Thoracic aorta (tissue), 2 donors: ENCODE measurements at places on chromosomes 11 and 22.

DNA sequence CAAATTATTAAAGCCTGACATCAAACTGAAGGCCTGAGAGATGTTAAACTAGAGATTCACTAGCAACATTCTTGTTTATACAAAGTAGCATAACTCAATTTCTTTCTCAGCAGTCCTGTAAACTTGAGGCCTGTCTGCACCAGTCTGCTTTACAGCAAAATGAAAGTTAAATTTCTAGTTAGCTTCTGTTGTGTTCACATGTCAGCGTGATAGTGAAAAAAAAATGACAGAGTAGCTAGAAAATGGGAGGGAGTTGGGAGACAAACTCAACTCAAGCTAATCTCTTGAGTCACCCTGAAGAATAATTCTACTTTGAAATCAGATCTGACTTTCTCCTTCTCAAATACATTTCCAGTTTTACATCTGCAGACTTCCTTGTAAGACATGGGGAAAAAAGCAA is 6.5 kb downstream of the RBFOX2 start:
- DNase-seq: no peak

GRCh38 chr11:67303835-67304411 is 593 bp downstream of the SSH3 start:
- DNase-seq: no peak

- no peak for DNase-seq
Observed at GRCh38 chr11:74687237-74688023, 43.8 kb downstream of the CHRDL2 start.

DNA sequence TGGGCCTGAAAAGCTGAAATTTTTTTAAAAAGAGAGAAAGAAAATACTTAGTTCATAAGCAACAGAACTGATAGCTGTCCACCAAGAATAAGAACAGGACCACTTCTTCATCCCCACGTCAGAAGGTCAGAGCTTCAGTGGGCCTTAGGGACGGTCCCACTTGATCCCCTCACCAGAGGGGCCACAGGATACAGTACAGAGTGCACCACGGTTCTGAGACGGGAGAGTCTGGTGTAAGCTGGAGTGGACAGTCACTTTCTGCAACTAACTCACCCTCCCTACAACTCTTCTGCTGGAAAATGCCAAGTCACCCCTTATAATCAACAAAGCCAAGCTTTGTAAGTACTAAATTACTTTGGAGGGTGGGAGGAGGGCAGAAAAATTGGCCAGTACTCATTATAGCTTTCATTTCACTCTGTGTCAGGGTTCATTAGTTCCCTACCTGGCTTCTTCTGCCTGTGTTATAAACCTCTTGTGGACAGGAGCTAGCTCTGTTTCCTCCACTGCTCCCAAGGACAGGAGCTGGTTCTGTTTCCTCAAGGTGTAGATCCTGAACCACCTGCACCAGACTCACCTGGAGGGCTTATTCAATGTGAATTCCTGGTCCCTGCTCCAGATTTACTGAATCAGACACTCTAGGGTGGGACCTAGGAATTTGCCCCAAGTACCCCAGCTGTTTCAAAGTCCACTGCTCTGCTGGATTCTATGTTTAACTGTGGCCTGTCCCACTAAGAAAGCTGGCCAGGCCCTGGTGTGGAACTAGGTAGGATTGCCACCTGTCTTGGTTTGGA is 39.6 kb downstream of the SCGB1A1 start:
- DNase-seq: no peak

GRCh38 chr22:32486656-32487390 is 12.2 kb downstream of the FBXO7 start:
- no peak for DNase-seq

- no peak for DNase-seq
Observed at GRCh38 chr11:106152013-106152412, 74.6 kb downstream of the AASDHPPT start.

- DNase-seq: no peak
Observed at GRCh38 chr11:41498726-41499125, 39.3 kb upstream of the LRRC4C start.

GRCh38 chr11:69963533-69964246 is 114.4 kb upstream of the ANO1 start:
- no peak for DNase-seq

GRCh38 chr22:26846645-26847044 is 189.3 kb downstream of the MIAT start:
- no peak for DNase-seq

DNA sequence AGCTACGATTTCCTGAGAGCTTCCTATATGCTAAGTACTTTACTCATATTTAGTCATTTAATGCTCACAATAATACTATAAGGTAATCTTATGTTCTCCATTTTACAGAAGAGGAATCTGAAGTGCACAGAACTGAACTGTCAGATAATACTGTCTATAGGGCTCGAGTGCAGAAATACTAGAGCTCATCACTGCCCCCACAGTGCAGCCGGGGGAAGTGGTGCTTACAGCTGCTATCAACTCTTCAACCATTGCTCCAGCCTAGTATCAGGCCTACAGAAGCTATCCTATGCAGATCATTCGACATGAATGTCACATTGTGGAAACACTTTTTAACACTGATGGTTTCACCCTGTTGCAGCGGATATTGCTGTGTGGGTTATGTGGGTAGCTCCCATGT is 929.9 kb downstream of the NTM start:
- no peak for DNase-seq

- no peak for DNase-seq
Observed at GRCh38 chr22:35959121-35959800, 69.4 kb downstream of the RBFOX2 start.

GRCh38 chr11:66036334-66036710 is 10.0 kb upstream of the CATSPER1 start:
- no peak for DNase-seq

- peak; percentile 51 for DNase-seq
Observed at GRCh38 chr11:66068923-66069714, 953 bp upstream of the PACS1 start.

DNA sequence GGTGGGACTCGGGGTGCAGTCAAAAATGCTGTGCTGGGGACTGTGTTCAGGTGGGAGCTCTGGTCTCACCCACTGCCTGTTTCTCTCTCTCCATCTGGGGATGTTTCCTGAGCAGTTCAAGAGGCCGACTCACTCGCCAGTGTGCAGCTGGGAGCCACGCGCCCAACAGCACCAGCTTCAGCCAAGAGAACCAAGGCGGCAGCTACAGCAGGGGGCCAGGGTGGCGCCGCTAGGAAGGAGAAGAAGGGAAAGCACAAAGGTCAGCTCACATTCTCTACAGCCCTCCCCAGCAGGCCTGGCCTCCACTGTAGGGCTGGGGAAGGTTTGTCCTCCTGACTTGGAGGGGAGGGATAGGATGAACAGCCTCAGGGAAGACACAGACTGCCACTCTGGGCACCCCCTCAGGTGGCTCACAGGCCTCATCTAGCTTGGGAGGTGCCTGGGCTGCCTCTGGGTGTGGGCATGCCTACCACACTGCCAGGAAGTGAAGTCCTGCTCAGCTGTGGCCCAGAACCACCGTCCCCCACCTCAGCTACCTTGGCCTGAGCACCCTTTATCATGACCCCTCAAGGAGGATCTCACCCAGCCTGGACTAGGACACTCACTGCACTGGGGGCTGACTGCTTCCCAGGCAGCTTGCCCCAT is 13.0 kb downstream of the TUB start:
- no peak for DNase-seq

DNA sequence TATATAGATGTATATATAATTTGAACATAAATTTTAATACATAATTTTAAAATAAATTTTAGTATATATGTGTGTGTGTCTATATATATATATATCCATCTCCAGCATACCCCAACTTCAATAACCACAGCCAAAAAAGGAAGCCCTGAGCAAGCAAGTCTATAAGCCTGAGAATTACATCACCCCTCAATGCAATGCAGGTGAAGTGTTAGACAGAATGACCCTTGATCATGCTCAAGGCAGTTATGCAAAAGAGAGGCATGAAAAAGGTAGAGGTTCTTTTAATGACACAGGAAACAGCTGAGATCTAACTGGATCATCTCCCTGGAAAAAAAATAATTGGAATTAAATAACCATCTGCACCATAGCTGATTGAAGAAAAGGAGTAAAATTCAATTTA is 557.9 kb upstream of the ANO5 start:
- DNase-seq: no peak

GRCh38 chr22:22179858-22180257 is 64.7 kb upstream of the VPREB1 start:
- no peak for DNase-seq

DNA sequence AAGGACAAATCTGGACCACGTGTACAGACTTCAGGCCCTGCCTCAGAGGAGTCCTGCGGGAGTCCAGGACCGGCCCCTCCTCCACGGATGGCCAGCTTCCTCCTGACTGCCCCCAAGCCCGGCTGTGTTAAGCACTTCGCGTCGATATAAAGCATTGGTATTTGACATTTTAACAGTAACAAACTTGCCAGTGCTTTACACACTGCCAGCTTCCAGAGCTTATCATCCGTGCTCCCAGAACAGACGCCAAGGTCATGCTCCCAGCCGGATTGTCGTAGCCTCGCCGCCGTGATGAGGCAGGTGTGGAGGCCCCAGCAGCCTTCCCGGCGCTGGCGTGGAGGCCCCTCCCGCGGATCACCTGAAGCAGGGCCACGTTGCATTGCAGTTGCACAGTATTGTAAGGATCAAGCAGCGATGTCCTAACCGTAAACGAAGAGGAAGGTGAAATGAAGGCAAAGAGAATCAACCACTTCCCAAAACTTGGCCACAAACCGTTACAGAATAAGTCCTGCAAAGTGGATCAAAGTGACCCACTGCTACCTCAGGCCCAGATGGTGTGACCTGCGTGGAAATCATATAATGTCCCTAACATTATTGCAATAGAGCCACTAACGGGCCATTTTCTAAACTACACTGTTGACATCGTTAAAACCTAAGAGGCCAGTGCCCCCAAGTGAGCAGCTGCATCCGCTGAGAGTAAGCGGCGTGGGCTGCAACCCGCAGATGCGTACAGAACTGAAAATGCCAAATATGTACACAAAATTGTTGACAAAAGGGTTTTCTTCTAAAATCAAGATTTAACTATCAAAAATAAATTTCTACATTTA is 51.6 kb downstream of the CERK start:
- no peak for DNase-seq

GRCh38 chr11:44966694-44967093 is 16.0 kb upstream of the TP53I11 start:
- no peak for DNase-seq

DNA sequence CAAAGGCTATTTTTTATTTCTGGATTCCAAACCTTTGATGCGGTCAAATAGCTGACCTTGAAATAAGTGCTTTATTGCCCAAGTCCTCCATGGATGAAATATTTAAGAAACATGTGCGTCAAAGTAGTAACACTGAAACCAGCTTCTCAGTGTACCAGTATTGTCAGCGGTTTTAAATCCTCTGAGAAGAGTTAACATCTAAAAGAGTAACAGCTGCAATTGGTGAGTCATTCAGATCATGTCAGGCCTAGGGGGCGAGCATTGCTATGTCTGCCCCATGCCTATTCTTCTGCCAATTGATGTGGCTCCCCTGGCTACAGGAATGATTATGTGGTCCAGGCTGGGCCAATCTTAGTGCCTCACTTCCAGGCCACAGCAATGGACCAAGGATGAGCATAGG is 263.3 kb upstream of the SORL1-AS1 start:
- DNase-seq: no peak

DNA sequence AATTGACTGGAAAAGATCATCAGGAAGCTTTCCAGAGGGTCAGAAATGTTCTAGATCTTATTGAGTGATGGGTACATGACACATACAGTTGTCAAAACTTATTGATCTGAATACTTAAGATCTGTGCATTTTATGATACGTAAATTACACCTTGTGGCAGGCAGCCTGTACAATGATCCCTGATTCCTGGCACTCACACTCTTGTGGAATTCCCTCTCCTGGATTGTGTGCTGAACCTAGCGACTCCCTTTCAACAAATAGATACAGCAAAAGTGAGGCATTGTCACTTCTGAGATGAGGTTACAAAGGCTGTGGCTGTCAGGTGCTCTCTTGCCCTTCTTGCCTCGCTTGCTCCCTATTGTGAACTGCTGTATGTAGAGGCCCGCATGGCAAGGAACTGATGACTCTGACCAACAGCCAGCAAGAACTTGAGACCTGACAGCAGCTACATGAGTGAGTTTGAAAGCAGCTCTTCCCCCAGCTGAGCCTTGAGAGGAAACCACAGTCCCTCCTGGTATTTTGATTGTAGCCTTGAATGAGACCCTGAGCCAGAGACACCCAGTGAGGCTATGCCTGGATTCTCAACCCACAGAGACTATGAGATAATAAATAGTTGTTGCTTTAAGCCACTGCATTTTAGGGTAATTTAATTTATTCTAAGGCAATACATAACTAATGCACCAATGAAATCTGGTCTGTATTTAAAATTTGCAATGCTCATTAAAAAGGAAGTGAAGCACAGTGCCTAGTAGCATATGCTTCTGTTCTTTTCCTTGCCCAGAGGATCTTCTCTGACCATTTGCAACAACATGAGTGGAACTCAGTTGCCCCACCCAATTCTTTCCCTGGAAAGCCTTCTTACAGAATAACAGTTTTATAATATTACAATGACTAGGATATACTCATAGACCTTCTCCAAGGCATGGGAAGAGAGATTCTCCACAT is 60.5 kb upstream of the IZUMO1R start:
- no peak for DNase-seq

- no peak for DNase-seq
Observed at GRCh38 chr22:26648011-26648497, 9.3 kb upstream of the MIAT start.

DNA sequence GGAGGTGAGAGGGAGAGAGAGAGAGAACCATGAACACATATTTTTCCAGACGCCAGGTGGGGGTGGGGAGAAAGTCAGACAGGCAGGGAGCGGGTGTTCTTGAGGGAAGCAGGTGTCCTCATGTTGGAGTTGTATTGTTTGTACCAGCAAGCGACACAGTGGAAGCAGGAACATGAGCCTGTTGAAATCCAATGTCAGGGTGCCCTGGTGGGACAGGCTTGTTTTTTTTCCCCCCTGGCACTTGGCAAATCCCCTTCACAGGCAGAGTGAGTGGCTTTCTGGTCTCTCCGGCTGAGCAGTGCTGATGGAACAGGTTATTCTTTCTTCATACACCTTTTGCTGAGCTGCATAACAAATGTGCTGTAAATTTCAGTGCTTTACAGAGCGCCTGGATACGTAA is 125.6 kb downstream of the GRIK4 start:
- no peak for DNase-seq

DNA sequence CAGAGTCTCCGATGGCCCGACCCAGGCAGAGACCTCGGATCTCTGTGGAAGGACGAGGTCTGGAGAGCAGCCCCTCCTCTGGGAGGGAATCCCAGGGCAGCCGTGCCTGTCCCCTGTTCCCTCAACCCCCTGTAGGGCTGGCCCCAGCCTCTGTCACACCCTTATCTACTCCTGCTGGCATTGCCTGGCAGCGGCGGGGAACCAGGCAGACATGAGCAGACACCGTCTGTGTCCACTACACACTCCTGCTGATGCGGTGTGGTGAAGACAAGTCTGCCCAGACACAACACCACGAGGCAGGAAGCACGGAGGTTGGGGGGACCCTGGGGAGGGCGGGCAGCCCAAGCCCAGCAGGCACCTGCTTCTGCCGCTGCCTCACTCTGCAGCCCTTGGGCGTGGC is 52.5 kb upstream of the A4GALT start:
- DNase-seq: no peak

- DNase-seq: no peak
Observed at GRCh38 chr11:122342089-122342744, 226.2 kb upstream of the BLID start.

- DNase-seq: peak; percentile 1
Observed at GRCh38 chr22:49965091-49966040, 4.8 kb downstream of the PIM3 start.
